ENCODE measurements at places on chromosomes 16 and 17. TPM values are rescaled to one million over a fixed set of nuclear protein-coding genes. Genes with fewer than 3 reads are reported as not detected.

PDILT gene
- not detected for total RNA-seq

- H3K36me3 ChIP-seq = no peaks in the 10 kb centered on the region
- DNase-seq = no peak
- H3K4me1 ChIP-seq = peaks cover 11% of the 10 kb centered on the region
- H3K27ac ChIP-seq = no peak overlapping the region
- H3K27me3 ChIP-seq = peaks cover 4% of the 10 kb centered on the region
These were observed 25.2 kb downstream of the BCO1 start for GRCh38 chr16:81263470-81264220.

TEKT1 gene
- total RNA-seq = not detected

- H3K27ac ChIP-seq = no peak overlapping the region
- no peak overlapping the region for H3K4me3 ChIP-seq
- no peaks in the 10 kb centered on the region for H3K27me3 ChIP-seq
- no peaks in the 10 kb centered on the region for H3K36me3 ChIP-seq
- peak; percentile 36 for DNase-seq
These were observed 205.1 kb upstream of the ELAC2 start for GRCh38 chr17:13222975-13223374.

GRCh38 chr16:31402687-31403086 lies 9.6 kb downstream of the ITGAD start:
- H3K27me3 ChIP-seq = peaks cover 3% of the 10 kb centered on the region
- DNase-seq = no peak
- H3K4me3 ChIP-seq = no peak overlapping the region

All from activated CD4-positive, alpha-beta T cell treated with anti-CD3 and anti-CD28 coated beads, Interleukin-2, amount 10 ng/mL, durations not matched to agents 24 days and 14 days (primary cell).